Stimulated activated naive B cell treated with anti-CD40 and anti-IgM and Interleukin-4, amounts not matched to agents 10 μg/mL and 1 μg/mL and 100 μg/mL, for 72 hours (primary cell): ENCODE measurements at places on chromosomes 4 and X.
A peak's percentile ranks its signal among the peaks of the same experiment; 100 is the strongest.

- DNase-seq: no peak
These were observed 84.7 kb downstream of the RASL11B start for GRCh38 chr4:52946855-52947254.

DNA sequence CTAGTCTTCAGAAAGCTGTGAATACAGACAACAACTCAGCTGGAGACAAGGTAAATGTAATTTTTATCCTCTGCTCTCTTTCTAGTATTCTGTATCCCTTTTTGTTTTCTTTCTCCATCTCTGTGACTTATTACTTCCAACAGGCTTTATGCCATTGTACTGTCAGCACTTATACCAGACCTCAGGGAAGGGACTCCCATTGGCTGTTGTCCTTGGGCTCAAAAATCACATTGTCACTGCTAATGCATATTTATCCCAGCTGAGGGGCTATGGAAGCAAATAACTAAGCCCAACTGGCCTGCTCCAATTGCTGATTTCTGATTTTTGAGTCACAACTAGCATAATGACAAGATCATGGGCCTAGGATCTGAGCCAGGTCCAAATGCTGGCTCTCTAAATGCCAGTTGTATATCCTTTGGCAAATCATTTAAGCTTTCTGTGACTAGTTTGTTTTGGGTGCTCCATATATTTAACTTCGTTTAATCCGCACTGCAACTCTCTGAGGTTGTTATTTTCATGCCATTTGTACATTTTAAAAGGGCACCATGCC lies 395.1 kb upstream of the GNPDA2 start:
- DNase-seq: no peak

- DNase-seq: no peak
These were observed 533.2 kb upstream of the AGA start for GRCh38 chr4:177975315-177975987.

GRCh38 chrX:37347420-37347819 lies 1.7 kb upstream of the PRRG1 start:
- no peak for DNase-seq

GRCh38 chr4:37645736-37646135 lies 40.4 kb downstream of the RELL1 start:
- no peak for DNase-seq

- DNase-seq: no peak
These were observed 79.5 kb upstream of the SCOC start for GRCh38 chr4:140293979-140294378.

DNA sequence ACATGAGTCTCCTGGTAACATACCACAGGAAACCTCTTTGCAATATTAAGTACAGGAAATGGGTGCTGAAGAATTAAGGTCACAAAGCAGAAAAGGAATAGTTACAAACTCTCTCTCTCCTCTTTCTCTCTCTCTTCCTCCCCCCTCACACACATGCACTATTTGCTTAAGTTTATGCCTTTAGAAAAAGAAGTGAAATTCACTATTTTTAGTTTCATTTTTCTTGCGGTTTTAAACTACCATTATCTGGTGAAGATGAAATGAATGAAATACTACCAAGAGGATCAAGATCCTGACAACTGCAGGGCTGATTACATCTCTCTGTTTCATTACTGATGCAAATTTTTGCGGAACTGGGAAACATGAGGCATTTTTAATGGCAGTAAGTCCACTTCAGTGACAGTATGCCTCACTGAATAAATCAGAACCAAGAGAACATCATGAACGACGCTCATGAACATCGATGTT lies 64.3 kb upstream of the FTHL17 start:
- DNase-seq: peak; percentile 8

DNA sequence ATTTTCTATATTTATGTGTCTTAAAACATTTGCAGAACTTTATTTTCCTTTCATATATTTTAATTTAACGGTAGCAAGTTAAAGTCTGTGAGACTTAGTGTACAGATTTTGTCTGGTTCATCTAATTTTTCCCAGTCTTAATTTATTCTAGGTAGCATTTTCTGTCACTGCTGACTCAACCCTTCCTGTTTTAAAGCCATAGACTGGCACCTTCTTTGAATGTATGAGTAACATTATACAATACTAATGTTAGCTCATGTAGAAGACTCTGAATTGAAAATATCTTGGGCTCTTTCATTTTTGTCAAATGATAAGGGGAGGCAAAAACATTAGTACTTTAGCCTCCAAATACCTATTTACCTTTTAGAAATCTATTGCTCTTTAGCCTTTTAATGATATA lies 43.6 kb downstream of the BLTP1 start:
- DNase-seq: no peak

DNA sequence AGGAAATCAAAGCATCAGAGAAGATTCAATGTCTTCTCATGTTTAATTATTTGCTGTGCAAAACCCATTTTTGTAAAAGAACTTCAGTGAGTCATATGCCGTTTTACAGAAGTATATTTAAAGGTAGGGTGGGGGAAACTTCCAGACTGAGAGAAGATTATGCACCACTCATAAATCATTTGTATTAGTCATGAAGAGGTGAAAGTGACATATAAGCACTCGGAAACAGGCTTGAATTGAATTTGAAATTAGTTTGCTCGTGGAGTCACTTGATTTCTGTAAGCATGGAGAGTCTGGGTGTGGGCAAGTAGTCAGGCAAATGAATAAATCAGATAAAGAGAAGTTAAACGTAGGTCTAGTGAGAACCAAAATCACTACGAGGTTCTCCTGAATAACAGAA lies 335.1 kb downstream of the ANK2 start:
- no peak for DNase-seq

- no peak for DNase-seq
These were observed 2.1 kb upstream of the IL2 start for GRCh38 chr4:122458625-122459024.

- DNase-seq: peak; percentile 20
These were observed 54.0 kb downstream of the JADE1 start for GRCh38 chr4:128863312-128864075.

- no peak for DNase-seq
These were observed 39.2 kb downstream of the ARHGAP24 start for GRCh38 chr4:85514117-85514516.

DNA sequence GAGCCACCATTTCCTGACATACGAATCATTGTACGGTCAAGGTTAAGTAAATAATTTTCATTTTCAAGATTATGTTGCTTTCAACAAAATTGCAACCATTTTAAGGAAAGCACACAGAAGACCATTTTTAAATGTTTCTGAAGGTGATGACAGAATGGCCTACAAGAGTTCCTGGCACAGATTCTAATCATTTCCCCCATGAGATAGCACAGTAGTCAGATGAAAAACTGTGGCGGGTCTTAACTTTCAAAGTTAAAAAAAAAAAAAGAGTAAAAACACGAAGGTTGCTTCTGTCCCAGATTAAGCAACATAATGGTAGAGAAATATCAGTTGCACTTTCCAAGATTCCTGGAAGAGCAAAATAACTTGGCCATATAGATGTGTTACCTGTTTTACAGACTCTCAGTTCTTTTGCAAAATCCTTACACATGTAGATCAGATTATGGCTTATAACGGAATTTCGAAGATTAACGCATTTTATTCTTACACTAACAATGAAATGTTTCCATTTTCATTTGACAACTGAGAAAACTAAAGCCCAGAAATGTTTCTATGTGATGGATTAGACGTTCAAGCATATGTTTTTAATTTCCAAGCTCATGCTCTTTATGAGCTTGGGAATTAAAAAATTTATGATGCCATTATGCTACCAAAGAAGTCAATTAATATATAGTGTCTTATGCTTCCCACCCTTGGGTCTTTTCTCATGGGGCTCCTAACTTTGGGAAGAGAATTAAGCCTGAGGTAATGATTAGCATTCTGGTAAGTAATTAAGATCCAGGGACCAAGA lies 335.1 kb upstream of the CLNK start:
- no peak for DNase-seq

DNA sequence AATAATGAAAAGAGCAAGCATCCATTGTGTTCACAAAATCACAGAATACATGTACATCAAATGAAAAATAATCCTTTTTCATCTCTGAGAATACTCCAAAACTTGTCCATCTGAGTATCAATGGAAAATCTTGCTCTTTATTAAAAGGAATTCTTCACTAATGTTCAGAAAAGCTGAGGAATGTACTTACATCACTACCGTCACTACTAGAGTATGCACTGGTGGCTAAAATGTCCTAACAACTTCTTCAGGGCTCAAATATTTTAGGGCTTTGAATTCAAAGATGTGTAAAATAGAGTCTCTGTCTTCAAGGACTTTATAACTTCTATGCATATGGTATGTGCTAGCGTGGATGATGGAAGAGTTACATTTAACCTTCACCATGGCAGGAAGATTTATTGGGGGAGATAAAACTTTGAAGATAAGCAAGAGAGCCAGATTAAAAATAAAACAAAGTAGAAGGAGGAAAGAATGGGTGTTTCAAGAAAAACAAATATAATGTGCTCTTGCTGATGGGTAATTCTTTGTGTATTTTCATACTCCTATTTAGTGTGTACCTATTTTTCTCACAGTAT lies 55.1 kb downstream of the DMD start:
- no peak for DNase-seq

DNA sequence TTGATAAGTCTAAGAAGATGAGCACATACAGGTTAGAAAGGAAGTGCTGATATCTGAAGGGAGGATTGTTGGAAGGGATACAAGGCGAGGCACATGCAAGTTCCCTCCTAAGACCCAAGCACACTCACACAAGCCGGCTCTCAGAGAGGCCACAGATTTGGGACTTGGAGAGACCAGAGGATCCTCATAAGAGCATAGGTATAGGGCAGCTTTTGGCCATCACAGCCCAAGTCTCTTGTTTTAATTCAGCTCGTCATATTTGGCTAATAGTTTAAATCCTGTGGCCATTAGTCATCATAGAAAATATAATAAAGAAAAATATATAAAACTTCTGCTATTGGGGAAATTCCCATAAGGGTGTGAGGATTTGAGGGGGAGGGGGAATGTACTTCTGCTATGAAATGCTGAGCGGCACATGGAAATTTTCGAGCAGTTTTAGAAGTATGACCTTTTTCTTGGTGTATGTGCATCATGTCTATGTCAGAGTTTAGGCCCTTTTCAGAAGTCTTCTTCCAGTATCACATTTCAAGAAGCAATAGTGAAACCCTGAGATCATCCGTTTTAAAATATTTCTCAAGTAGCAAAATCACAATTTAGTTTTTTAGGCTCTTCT lies 97.7 kb downstream of the NFKB1 start:
- peak; percentile 31 for DNase-seq

DNA sequence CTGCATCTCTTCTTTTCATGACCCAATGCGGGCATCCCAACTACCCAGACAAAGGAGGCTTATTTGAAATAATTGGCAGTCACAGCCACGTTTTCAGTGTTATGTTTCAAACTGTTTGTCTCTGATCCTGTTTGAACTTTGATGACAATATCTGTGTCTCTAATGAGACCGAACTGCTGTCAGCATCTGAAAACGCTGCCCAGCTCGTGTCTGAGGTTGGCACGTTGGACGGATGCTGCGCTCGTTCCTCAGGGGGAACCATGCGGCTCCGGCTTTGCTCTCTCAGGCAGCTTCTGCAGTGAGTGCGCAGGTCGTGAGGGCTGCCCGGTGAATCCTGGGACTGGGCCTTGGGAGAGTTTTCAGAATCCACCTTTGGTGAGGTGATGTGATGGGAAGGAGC lies 58.4 kb upstream of the SORBS2 start:
- DNase-seq: no peak

DNA sequence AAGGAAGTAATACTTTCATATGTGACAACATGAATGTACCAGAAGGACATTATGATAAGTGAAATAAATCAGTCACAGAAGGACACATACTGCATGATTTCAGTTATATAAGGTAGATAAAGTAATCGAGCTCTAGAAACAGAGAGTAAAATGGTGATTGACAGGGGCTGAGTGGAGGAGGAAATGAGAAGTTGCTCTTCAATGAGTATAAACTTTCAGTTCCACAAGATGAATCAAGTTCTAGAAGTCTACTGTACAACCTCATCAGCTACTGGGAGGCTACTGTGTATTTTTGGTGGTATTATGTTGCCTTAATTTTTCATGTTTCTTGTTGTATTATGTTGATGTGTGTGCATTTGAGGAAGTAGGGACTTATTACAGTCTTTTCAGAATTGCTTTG lies 270.9 kb upstream of the GRIA3 start:
- DNase-seq: no peak

DNA sequence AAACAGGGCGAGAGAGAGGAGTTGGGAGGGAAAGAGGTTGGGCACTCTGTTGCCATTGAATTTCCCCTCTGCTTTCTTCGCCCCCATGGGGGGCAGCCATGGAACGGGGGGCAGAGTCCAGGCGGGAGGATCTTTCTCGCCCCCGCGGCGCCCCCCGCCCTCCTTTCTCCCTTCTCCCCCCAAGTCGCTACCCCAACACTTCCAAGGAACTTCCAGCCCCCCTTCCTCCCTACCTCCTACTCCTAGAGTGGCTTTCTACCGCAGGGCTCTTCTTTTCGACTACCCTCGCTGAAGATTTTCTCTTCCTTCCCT lies 594 bp upstream of the STAG2 start:
- no peak for DNase-seq

DNA sequence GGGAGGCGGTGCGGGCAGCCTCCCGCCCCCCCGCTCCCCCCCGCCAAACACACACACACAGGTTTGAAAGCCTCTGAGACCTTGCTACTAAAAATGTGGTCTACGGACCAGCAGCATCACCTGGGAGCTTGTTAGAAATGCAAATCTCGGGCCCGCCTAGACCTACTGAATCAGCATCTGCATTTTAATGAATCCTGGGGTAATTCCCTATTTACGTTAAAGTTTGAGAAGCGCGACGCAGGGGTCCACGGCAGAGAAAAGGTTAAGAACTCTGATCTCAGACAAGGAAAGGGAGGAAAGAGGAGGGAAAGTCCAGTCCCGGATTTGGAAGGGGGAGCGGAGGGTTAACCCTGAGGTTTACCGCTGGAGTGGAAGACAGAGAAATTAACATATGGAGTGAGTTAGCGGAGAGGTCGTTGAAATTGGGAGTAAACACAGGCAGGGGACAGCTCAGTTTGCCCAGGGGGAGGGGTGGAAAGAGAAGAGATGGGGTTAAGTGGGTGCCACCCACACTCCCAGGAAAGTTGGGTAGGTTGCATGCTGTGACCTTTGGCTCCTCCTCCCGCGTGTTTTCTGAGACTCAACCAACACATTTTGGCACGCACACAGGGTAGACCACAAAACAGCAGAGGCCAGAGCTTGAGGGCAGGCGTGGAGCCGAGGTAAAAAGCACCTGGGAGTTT lies 483.6 kb downstream of the BCOR start:
- peak; percentile 81 for DNase-seq

DNA sequence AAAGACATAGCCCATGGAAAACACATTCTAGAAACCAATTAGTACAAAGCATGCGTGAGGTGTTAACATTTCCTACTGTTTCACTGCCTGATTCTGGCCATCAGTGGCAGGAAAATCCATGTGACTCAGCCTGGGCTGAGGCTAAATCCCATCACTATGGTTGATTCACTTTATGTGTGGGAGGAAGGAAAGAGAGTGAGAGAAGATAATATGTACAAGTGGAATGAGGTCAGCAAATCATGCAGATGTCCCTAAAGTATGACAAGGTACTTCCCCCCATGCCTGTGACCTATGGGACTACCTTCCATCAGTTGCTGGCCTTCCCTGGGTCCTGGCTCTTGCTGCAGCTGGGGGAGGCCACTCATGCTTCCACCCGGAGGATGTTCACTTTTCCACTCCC lies 64.2 kb upstream of the MAP3K15 start:
- no peak for DNase-seq

GRCh38 chr4:4871242-4871572 lies 11.7 kb downstream of the MSX1 start:
- DNase-seq: no peak

GRCh38 chr4:40525752-40526598 lies 103.7 kb downstream of the RBM47 start:
- no peak for DNase-seq

- no peak for DNase-seq
These were observed 79.3 kb downstream of the REPS2 start for GRCh38 chrX:17025621-17026302.

- DNase-seq: no peak
These were observed 53.6 kb downstream of the CORIN start for GRCh38 chr4:47784222-47784621.
